EH (cell line): ENCODE measurements at places on chromosomes 2 and 18.

GRCh38 chr2:85785871-85786270, 32.1 kb downstream of the ATOH8 start:
- no peak for DNase-seq

GRCh38 chr2:83900862-83901261, 558.2 kb downstream of the SUCLG1 start:
- no peak for DNase-seq

GRCh38 chr2:2640371-2640770, 309.3 kb upstream of the MYT1L start:
- DNase-seq, result no peak

DNA sequence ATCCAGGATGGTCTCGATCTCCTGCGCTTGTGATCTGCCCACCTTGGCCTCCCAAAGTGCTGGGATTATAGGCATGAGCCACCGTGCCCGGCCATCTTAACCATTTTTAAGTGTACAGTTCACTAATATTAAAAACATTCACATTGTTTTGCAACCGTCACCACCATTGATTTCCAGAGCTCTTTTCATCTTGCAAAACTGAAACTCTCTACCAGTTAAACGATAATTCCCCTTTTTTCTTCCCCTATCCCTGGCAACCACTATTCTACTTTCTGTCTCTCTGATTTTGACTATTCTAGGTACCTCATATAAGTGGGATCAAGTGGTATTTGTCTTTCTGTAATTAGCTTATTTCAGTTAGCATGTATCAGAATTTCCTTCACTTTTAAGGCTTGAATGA, 16.8 kb upstream of the NEUROD1 start:
- DNase-seq, result no peak

- no peak for DNase-seq
Observed at GRCh38 chr2:147482111-147482895, 362.5 kb upstream of the ACVR2A start.

DNA sequence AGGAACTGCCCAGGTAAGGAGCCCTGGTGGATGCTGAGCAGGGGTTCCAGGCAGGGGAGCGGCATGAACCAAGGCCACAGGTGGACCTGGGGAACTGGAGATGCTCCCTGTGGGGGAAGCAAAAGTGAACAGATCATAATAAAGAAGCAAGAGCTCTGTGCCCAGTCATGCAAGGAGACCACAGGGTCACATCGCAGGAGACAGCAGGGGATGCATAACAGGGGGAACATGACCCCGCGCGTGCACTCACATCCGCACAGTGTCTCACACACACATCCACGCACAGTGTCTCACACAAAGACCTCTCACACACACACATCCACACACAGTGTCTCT, 473.3 kb upstream of the HS6ST1 start:
- no peak for DNase-seq
